ENCODE measurements at places on chromosomes 5 and 9.

DNA sequence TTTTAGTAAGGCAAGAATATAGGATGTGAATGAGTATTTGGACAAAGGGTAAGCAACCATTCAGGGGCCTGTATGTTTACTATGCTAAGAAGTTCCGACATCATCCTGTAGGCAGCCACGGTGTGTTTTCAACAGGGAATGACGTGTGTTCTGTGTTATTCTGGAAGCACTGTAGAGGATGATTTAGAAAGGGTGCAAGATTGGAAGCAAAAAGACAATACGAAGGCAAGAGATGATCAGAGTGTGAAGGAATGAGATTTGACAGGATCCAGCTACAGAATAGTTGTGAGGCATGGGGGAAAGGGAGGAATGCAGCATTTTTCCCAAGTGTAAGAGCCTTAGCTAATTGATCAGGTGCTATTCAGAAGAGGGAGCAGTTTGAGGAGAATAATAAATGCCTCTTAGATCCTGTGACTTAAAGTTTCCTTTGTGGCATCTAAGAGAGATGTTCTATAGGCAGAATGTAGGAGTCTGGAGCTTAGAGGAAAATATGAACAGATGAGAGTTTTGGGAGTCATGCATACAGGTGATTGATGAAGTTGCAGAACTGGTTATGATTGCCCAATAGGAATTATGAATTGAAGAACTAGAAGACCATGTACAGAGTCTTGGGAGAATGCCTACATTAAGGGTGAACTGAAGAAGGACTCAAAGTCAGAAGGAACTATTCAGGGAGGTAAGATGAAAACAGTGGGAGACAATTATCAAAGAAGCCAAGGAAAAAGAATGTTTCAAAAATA lies 2.5 kb downstream of the SMC5 start:
- no peak for DNase-seq

DNA sequence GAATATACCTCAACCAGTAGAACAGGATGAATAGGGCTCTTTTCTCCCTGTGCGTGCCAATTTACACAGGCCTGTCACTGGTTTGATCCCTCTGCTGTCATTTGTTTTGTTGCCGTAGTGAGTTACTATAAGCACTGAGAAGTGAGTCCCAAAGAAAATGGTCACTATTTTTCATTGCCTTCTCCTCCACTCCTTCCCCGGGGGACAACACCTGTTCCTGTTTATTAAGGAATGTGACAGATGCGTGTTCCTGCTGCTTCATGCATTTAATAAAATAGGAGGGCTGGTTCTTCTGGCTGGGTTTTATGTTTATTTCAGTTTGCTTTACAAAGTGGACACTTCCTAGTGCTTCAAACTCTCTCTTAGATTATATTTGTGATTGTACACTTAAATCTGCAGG lies 6.4 kb downstream of the THBS4 start:
- DNase-seq, result no peak

- DNase-seq, result no peak
Measured at GRCh38 chr5:178114325-178115135, 1.2 kb downstream of the N4BP3 start.

- DNase-seq, result no peak
Measured at GRCh38 chr5:1421521-1422341, 23.5 kb downstream of the SLC6A3 start.

GRCh38 chr5:135851915-135852845 lies 17.7 kb downstream of the SLC25A48 start:
- DNase-seq, result no peak
